ENCODE measurements at places on chromosomes 6 and 20.

GRCh38 chr20:2705931-2706645 is 13.5 kb downstream of the EBF4 start:
- DNase-seq, result no peak

- no peak for DNase-seq
Observed at GRCh38 chr6:138031417-138031816, 75.8 kb downstream of the PERP start.

GRCh38 chr6:117518870-117519269 is 36.4 kb downstream of the DCBLD1 start:
- no peak for DNase-seq

DNA sequence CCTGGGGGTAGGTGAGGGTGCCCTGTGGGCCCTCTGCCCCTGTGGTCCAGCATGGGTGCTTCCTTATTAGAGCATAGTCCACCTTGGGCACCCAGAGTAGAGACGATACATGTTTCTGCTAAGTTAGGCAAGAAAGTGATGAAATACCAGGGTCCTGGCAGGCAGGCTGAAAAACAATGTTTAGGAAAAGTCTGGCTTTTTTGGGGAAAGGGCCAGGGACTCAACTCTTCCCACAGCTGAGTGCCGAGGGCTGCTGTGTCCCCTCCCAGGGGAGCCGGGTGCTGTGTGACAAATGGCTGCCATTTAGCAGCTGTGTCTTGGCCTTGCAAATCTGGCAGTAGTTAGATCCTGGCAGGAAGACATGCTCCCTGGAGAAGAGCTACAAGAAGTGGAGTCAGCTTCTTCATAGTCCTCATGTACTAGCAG is 61.5 kb downstream of the RREB1 start:
- DNase-seq, result no peak

DNA sequence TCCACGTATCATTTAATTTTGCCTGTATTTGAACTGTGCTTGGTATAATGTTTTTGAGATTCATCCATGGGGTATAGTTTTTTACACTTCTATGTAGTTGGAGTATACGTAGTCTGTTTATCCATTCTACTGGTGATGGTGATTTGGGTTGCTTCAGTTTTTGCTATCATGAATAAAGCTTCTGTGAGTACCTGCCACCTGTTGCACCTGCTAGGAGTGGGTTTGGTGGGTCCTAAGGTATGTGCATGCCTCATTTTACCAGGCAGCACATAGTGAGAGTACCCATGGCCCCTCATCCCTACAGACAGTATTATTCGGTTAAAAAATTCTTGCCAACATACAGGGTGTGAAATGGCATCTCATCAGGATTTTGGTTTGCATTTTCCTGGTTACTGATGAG is 92.9 kb downstream of the DNAH8 start:
- no peak for DNase-seq

DNA sequence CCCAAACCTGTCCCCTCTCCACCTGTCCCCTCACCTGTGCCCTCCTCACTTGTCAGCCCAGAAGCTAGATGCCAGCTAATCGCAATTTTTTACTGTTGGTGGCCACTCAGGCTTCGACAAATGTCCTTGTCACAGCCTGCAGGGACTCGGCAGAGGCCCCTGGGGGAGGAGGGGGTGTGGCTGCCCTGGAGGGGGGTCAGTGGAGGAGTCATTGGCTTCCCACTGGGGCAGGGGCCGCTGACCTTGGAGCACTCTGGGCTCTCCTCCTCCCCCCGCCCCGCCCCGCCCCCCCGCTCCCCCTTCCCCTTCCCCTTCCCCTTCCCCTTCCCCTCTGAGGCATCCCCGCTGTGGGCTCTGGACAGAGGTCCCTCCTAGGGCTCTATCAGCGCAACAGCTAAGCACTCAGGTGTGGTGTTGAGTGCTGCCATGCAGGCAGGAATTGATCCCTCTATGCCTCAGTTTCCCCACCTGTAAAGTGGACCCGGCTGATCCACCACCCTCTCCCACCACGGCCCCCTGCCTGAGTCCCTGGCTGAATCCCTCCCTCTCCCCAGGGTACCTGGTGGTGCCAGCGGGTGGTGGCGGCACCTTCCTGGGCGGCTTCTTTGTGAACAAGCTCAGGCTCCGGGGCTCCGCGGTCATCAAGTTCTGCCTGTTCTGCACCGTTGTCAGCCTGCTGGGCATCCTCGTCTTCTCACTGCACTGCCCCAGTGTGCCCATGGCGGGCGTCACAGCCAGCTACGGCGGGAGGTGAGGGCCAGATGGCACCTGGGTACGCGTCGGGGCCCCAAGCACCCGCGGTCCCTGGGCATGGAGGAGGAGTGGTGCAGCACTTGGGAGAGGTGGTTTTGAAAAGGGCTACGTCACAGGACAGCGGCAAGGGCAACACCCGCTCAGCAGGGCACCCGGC is 23.8 kb downstream of the SLCO4A1 start:
- DNase-seq, result no peak

- peak; percentile 83 for DNase-seq
Observed at GRCh38 chr6:52507557-52508260, 69.2 kb downstream of the TRAM2 start.

DNA sequence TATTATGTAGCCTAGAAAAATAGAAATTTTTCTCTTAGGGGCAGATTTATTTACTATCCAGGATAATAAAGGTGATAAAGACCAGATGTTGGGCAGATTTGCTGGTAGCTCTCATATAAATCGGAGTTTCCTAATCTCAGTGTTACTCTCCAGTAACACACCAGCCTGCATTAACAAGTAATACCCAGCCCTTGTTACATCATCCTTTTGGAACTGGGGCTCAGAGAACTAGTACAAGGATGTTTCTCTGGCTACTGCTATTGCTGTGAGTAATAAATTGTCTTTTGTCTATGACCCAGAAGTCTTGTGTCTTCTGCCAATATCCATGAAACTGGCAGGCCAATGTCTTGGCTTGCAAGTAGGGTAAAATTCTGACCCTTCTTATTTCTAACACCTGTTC is 16.8 kb downstream of the TPD52L1 start:
- peak; percentile 82 for DNase-seq

DNA sequence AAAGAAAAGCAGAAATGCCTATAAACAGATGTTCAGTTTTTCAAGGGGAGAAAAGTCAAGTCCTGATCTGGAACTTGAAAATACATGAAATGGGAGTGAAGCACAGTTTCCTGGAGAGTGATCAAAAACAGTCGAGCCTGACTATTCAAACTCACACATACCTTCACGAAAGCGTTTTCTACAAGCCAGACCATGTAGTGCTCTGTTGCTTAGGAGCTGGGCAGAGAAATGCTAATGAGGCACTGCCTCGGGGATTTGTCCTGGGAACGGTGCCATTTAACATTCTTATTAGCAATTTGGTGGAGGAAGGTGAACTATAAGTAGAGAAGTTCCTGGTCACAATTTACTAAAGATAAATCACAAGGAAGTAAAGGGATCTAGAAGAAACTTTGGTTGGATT is 5.9 kb downstream of the NHSL1 start:
- DNase-seq, result peak; percentile 64
